ENCODE measurements at places on chromosomes 1 and 21. TPM values are rescaled to one million over a fixed set of nuclear protein-coding genes. Genes with fewer than 3 reads are reported as not detected.

SFN gene
- 22.1 TPM for total RNA-seq

VCAM1 gene
- total RNA-seq, result not detected

CLDN17 gene
- not detected for total RNA-seq

GRCh38 chr1:178660461-178660860, 64.6 kb upstream of the RALGPS2 start:
- no peak for DNase-seq

DNA sequence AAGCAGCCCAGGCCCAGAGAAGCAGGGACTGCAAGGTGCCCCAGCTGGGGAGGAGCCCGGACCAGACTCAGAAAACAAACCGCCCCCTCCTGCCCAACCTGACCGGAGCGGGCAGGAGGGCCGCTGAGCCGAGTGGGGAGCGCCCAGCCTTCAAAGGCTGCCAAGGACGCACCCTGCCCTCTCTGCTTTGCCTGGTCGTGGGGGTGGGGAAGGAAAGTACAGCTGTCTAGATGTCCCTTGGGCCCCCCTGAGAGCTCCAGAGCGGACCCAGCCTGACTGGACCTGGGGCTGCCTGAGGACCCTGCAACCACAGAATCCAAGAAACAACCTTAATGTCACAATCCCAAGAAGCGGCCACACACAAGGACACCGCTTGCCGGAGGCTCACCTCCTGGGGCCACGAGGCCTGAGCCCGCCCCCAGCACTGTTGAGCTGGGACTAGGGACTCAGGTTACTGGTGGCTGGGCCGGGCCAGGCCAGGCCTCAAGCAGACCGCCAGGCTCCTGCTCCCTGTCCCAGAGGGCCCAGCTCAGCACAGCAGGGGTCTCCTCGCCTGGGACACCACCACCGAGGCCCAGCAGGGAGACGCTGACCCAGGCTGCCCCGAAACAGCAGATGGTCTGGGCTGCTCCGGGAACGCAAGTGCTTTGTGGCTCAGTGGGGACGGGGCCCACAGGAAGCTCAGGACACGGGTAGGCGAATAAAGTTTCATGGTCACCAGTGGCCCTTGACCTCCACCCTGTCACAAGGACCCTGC, 1.4 kb downstream of the DVL1 start:
- no peak for DNase-seq

DNA sequence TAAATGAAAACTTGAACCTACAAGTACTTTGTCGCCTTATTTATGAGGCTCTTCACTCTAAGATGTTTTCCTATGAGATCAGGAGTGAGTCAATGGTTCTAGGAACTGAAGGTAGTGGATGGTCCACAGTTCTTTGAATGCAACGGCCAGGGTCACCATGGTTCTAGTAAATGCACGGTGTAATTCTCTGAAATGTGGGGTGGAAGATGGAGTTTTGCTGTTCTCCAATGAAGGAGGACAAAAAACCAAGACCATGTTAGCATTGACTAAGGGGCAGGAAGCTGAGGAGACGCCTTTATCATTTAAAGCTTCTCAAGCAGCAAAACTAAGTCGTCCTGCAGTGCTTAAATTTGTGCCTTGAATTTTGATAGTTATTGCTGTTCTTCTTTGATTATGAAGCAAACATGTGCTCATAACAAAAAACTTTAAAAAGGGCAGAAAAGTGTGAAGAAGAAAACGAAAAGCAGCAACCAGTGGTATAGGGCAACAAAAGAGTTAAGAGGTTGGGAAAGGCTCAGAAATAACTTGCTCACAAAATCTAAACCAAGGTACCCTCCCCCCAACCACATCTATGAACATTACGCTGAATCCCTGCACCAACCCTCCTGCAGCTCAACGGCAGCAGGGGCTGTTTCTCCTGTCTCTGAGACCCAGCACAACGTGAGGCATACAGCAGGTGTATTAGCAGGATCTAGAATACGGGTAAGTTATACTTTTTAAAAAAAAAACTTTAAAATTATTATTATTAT, 85.0 kb downstream of the MRPL37 start:
- DNase-seq, result no peak

GRCh38 chr1:156586323-156586722, 5.3 kb upstream of the NAXE start:
- no peak for DNase-seq

DNA sequence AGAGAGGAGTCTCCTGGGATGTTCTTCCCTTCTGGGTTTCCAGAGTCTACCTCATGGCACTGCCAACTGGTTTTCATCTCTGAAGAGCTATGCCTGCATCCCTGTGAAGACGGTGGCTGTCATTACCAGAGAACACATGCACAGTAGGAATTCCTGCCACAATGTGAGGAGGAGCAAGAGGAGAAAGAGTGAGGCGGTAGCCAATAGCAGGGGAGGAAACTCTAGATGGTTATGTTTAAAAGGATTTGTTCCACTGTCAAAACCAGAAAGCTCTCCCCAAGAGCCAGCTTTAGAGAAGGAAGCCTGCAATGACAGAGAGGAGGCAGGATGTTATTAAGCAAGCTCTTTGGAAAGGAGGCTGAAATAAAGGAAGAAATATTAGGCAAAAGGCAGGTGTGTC, 12.3 kb downstream of the LMX1A start:
- DNase-seq, result no peak

DNA sequence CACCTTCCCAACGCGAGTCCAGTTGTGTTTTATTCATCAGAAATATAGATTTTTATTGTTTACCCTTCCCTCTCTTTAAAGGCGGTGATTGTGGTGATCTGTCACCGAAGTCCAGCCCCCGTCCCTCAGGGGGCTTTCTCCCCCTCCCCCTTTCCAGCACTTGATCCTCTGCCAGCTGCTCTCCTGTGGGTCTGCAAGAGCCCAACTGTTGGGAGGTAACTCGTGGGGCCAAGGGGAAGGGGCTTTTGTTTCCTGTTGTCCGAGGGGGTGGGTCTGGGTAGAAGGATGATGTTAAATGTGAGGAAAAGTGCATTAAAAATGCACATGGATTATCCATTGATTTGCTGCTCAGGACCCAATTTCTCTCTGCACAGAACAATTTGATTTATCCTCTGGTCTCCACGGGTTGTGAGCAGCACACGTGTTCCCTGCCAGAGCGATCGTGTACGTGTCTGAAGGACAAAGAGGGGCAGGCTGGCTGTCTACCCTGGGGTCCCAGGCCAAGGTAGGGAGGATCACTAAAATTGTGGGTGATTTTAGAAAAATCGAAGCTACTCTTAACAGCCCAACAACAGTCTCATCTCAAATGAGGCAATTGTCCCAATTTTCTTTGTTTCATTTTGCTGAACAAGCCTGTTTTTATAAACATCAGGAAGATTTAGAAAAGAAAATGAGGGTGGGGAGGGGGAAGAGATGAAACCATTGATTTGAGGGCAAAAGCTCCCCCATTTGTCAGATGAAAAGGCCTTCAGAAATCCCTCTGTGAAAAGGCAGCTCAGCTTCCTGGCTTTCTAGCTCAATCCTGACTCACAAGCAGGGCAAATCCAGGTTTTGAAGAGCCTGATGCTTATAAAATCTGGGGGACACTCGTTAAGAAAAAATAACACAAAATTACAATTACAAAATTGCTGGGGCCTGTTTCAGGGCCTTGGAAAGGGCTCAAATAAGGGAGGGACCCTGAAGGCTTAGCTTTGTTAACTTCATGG, 176.2 kb downstream of the RHOU start:
- no peak for DNase-seq

- no peak for DNase-seq
Observed at GRCh38 chr1:75274920-75275506, 140.8 kb downstream of the LHX8 start.

GRCh38 chr21:26800001-26800400, 45.2 kb downstream of the ADAMTS1 start:
- no peak for DNase-seq

GRCh38 chr1:156444407-156445001, 56.1 kb downstream of the MEF2D start:
- no peak for DNase-seq

GRCh38 chr1:202806845-202807450, 1.3 kb downstream of the KDM5B start:
- DNase-seq, result no peak

- DNase-seq, result no peak
Observed at GRCh38 chr1:63892632-63893395, 119.0 kb downstream of the ROR1 start.

- no peak for DNase-seq
Observed at GRCh38 chr1:11927866-11928592, 1.8 kb upstream of the KIAA2013 start.
